ENCODE measurements at places on chromosomes 1 and 21.

- no peak for DNase-seq
These were observed 58.0 kb downstream of the LEPR start for GRCh38 chr1:65478379-65479026.

GRCh38 chr1:17196496-17197185, 8.3 kb upstream of the PADI1 start:
- no peak for DNase-seq

- no peak for DNase-seq
These were observed 46.5 kb upstream of the LRRN2 start for GRCh38 chr1:204731985-204732575.

DNA sequence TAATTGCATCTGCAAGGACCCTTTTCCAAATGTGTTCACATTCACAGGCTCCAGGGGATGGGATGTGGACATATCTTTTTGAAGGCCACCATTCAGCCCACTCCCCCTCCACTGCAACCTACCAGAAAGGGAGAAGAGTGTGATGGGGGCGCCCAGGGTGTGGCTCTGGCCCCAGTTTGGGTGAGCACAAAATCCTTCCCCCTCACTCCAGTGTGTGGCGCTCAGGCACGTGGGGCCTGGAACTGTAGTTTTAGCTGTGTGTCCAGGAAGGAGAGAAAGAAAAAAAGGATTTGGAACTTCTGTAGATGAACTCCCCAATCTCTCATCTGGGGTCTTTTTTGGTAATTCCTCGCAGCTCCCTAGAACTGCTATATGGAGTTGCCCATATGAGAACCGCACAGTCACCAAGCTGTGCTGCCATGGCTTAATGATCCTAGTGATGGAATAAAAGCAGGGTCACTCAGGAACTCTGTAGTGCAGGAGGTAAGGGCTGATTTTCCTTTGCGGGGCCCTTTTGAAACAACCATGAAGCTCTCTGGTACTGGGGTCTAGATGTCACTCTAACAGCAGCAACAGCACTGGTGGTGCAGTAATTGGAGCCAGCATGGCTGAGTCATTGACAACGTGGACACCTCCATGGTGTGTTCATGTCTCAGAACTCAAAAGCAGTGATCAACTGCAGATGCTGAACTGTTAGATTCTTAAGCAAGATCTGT, 17.0 kb downstream of the AGT start:
- no peak for DNase-seq

DNA sequence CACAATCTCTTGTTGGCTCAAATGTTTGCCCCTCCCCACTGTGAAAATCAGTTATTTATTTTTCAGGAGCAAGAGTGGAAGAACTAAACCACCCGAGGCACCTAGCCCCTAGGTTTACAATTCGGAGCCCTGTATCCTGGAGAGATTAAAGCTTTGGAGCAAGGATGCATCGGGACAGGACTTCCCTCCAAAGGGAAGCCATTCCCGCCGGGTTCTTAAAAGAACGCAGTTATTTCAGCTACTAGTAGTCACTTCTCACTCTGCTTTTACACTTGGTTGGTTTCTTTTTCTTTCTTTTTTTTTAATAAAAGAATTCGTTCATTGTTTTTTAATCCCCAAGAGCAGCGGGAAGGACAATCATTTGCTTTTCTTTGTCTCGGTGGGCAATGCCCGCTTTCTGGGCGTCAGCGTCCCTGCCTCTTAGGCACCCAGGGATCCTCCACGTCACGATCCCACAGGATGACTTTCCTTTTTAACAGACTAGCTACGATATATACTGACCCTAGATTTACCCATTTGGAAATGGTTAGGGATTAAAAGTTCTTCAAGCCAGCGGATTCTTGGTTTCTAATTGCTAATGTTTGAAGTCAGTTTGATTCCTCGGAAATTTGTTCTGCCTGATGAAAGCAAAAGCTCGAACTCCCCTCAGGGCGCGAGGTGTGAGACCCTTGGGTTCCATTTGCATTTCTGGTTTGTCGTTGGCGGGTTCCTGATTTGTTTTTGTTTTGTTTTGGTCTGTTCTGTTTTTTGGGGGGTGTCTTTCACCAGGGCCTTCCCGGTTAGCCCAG, 9.0 kb downstream of the TBX15 start:
- no peak for DNase-seq

- no peak for DNase-seq
These were observed 43.2 kb downstream of the CNN3 start for GRCh38 chr1:94883691-94884090.

DNA sequence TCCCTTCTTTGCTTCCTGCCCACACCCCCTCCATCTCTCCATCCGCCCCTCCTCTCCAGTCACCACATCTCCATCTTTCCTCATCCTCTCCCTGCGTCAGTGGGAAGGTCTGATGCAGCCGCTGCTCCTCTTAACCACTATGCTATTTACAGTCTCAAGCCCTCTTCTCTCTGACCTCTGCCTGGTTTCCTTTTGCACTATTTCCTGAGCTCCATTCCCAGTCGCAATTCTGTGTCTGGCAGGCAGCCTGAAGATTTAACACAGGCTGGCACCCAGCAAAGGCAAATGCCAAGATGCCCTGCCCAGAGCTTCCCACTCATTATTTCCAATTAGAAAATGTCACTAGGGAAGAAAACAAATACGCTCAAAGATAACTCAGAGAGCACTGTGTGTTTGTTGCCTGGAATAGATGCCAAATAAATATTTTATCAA, 89.6 kb upstream of the LPGAT1 start:
- DNase-seq = no peak

DNA sequence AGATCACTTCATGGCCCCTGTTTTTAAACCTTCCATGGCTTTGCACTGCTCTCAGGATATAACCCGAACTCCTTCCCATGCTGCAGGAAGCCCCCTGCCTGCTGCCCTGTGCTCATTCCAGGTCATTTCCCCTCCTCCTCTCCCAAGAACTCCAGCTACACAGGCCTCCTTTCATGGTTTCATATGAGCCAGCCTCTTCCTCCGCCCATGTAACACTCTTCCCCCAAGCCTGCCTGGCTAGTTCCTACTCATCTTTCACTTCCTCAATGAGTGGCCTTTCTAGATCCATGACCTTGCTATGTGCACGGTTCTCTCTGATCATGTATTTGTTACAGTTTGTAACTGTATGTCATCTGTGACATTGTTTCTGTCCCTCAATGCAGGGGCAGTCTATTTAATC, 3.1 kb upstream of the NCF2 start:
- peak; percentile 68 for DNase-seq

- DNase-seq = no peak
These were observed 95.9 kb downstream of the ZC3H11B start for GRCh38 chr1:219517031-219517430.

GRCh38 chr1:8182034-8182761, 135.7 kb upstream of the SLC45A1 start:
- DNase-seq = no peak

DNA sequence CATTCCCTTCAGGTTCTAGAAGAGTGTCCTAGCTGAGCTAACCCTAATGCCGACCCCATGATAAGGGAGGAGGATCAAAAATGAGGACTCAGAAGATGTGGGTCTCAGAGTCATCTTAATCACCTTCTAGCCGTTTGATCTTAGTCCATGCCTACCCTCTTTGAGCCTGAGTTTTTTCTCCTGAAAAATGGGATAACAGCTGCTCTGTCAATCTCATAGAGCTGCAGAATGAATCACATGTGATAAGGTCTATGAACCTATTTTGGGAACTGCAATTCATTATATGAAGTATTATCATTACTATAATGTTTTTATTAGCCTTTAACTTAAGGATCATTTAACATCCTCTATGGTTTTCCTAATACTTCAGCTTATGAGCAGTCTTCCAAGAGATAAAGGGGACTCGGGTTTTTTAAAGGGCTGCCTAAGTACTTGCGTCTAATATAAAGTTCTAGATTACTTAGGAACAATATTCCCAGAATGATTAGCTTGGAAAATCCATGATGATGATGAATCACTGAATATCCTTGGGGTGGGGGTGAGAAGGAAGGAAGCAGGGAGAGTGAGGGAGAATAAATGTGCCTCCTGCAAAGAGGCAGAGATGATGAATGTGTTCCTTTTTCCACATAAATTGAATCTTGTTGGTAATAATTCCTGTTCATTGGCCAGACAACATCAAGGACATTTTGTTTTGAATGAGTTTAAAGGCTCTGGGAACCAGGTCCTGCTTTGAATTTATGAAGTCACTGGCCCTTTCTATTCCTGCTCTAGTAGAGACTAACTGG, 66.8 kb downstream of the COLGALT2 start:
- DNase-seq = no peak

GRCh38 chr1:108502138-108502537, 52.0 kb downstream of the NBPF6 start:
- DNase-seq = no peak

- no peak for DNase-seq
These were observed 5.5 kb upstream of the LCE2D start for GRCh38 chr1:152657677-152658076.

GRCh38 chr1:154843636-154844296, 26.3 kb downstream of the KCNN3 start:
- no peak for DNase-seq

DNA sequence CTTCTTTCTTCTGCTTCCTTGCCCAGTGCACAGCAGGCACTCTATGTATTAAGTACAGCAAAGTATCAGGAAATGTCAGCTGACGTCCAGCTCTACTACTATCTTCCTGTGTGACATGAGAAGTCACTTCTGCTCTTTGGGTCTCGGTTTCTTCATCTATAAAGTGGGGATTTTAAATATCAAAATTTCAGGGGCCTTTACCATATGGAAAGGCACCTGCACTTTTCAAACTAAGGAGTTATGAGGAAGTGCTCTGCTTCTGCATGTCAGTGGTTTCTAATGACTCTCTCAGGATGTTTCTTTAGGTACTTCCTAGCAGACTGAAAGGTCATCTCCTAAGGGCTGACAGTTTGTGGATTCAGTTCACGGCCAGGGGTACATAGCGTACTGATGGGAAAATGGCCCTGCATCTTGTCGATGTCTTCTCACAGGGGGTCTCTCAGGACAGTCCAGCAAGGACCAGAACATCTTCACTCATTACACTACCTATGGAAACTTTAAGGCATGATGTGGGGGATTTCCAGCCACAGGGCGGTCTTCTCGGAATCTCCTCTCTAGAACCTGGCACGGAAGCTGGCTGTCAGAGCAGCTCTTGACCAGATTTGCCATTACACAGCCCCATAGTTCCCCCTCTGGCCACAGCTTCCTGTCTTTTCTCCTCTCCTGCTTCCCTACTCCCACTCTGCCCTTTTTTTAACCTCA, 42.0 kb upstream of the MTF1 start:
- DNase-seq = no peak

DNA sequence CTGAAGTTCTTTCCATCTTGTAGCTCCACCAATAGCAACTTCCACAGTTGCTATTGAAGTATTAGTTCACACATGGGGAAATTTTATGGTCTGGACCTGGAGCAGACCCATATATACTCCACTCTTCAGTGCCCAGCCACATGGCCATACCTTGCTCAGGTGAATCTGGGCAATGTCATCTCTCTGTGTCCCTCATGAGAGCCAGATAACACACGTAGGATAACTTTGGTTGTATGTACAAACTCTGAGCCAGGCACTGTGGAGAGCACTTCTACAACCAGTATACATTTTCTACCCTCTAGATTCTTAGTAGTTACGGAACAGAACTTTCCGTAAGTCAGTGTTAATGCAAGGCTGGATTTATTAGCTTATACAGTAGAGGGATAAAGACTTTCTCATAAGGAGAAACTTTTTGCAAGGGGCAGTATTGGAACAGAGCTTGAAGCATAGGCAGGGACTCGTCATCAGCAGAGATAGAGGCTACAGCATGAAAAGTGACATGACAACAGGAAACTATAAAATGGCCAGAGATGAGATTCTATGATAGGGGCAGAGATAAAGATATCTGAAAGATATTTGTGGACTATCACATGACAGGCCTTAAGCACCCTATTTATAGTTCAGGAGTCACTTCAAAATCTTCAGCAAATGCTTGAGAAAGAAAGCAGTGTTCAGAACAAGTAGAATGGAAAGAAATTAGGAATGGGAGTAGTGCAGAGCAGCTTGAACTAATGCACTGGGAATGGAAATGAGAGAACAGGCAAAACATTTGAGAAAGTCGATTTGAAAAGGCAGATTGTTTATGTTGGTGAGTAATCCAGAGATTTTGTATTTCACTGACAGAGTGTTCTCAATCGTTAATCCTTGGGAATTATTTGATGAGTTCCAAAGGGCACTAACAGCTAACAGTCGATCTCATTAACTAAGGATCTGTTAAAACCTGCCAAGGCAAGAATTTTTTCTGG, 481.8 kb downstream of the USP25 start:
- DNase-seq = peak; percentile 67

GRCh38 chr1:36115200-36115669, 9.8 kb downstream of the COL8A2 start:
- peak; percentile 40 for DNase-seq

- DNase-seq = no peak
These were observed 29.6 kb upstream of the CCN1 start for GRCh38 chr1:85550784-85551516.

GRCh38 chr21:36282568-36283230, 37.3 kb upstream of the MORC3 start:
- DNase-seq = no peak

DNA sequence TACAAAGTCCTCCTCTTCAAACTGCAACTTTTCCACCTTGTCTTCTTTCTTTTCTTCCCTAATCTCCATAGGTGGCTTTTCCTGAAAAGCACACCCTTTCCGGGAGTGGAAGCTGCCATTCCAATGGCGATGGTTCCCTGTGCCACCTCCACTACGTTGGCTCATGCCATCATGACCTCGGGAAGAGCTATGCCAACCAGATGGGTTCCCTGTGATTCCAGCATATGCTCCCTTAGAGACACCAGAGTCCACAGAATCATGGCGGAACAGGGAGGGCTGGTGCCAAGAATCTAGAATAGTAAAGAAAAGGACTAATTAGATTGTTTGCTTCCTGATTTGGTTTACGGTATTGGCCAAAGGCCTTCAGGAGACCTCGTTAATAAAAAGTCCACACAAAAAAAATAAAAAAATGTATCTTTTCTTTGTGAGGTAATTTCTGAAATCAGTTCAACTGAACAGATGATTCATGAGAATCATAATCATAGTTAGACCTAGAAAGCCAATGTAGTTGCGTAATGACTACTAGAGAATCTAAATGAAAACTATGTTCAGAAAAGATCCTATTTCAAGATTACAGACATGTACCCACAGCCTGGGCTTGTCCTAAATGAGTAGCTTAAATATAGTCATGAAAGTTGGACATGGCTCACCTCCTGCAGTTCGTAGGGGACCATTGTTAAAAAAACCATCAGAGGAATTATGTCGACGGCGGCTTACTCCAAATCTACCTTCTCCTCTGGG, 30.9 kb upstream of the CCDC17 start:
- DNase-seq = no peak

DNA sequence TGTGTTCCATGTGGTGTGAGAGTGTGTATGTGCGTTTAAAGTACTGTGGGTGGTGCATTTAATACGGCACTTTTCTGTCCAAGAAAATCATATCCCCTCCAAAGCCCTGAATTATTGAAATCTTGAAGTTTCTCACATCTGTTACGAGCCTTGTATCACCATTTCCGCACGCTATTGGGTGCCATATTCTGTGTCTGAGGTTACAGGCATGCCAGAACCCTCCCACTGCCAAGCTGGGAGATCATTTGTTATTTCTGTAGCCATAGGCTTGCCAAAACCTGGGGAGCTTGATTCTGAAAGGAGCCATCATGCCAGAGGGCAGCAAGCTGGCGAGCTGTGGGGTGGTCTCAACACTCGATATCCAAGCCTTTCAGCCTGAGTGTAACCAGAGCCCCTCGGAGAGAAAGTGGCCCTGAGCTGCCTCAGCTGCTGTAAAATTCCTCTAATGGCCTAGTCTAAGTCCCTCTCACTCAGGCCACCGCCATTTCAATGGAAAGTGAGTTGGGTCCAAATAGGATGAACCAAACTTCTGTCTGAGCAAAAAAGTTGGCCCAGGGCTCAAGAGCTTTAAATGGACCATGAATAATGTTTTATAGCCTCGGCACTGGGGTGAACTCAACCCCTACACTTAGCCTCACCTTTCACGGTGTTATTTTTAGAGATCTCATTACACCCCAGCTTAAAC, 298.4 kb upstream of the DUSP10 start:
- DNase-seq = no peak
